AG09309 (cell line): ENCODE measurements at places on chromosomes 2 and 18.
A peak's percentile ranks its signal among the peaks of the same experiment; 100 is the strongest.

- no peak for DNase-seq
Observed at GRCh38 chr2:134348239-134348638, 94.4 kb downstream of the MGAT5 start.

DNA sequence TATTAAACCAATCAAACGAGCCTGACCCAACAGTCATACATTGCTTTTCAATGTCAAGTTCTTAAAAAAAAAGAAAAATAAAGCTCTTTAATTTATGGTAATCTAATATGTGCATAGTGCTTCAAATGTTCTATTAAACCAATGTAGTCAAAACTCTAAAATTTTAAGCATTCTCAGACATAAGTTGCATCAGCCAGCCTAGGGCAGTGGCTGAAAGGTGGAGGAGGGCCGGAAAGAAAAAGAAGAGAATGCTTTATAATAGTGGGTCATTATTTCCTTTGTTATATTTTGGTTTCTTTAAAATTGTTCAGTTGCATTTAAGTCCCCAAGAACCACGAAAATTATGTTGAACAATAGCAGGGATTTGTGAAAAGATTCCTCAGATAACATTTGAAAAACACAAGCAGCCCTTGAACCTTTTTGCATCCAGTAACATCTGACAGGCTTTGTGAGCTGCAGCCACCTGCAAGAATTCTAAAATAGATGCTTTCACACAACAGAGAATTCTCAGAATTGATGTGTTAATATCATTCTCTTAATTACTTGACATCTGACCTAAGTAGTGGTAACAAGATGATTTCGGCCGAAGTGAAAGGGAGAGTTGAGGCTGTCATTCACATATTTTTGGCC, 252.1 kb downstream of the CDCA7 start:
- DNase-seq = no peak

- DNase-seq = no peak
Observed at GRCh38 chr2:182210669-182211068, 216.2 kb downstream of the PDE1A start.

GRCh38 chr2:227724394-227725039, at the start of gene SCYGR6:
TSS of gene SCYGR6 (minus strand) at chr2:227724757. CDS start at chr2:227724757, 0 bp downstream.
- no peak for DNase-seq

- no peak for DNase-seq
Observed at GRCh38 chr2:210623506-210623905, 67.1 kb downstream of the CPS1 start.

DNA sequence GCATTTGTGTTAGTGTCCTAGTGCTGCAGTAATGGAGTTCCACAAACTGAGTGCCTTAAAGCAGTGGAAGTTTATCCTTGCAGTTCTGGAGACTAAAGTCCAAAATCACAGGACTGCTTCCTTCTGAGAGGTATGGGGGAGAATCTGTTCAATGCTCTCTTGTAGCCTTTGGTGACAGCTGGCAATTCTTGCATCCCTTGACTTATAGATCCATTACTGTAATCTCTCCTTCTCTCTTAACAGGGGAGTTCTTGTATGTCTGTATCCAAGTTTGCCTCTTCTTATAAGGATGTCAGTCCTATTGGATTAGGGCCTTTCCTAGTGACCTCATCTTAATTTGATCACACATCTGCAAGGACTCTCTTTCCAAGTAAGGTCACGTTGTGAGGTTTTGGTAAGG, 69.9 kb downstream of the XRCC5 start:
- no peak for DNase-seq

GRCh38 chr2:174259981-174260380, 11.6 kb upstream of the OLA1 start:
- DNase-seq = peak; percentile 81

DNA sequence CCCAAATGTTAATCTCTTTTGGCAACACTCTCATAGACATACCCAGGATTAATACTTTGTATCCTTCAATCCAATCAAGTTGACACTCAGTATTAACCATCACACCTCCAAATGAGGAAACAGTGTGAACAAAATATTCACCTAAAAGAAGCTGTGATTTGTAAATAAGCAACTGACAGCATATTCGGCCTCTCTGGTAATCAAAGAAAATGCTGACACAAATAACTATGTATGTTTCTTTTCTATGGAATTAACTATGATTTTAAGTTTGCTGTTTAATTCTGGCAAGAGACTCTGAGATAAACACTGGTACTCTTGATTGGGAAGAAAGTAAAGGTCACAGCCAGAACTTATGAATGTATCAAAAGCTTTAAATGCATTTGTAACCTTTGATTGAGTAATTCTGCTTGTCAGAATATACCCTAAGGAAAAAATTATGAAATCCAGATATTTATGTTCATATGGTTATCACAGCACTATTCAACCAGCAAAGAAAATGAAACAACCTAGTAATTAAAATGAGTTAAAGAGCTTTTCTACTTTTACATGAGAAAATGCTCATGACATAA, 3.6 kb upstream of the GYPC start:
- no peak for DNase-seq

GRCh38 chr2:117953231-117953630, 60.6 kb downstream of the CCDC93 start:
- DNase-seq = no peak
